BE2C (cell line): ENCODE measurements at places on chromosomes 12 and 14.

- peak; percentile 86 for DNase-seq
These were observed at the start of gene FAIM2 for GRCh38 chr12:49903700-49904423. Gene FAIM2 (minus strand): TSS chr12:49903900. CDS start chr12:49903792, 108 bp downstream.

- no peak for DNase-seq
These were observed 41.7 kb downstream of the NEDD1 start for GRCh38 chr12:96948782-96949181.

DNA sequence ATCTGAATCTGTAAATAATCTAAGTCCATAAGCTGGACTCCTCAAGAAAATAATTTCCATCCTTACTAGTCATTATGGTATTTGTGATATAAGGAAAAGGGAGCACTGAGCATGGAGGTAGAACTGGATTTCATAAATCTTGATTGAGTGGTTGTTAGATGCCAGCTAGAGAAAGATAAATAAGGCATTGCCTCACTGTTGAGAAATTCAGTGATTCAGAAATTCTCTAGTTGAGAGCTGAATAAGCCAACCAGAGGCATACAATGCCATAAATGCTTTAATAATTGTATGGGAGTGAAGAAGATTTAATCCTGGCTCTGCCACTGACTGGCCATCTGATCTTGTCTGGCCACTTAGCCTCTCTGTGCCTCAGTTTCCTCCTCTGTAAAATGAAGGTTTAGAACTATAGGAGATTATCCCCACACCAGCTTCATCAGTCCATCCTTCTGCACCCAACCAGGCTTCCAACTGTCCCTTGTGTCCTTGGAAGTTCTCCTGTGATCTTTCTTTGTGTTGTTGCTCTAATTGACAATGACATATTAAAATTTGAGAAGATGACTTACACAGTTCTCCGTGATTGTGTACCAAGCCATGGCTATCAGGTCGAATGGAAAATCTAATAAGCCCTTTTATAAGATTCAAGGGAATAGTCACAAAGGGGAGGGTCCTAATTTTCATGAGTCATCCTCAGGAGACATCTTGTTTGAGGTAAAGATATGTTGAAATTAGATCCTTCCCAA lies 394.3 kb downstream of the EGLN3 start:
- peak; percentile 34 for DNase-seq

DNA sequence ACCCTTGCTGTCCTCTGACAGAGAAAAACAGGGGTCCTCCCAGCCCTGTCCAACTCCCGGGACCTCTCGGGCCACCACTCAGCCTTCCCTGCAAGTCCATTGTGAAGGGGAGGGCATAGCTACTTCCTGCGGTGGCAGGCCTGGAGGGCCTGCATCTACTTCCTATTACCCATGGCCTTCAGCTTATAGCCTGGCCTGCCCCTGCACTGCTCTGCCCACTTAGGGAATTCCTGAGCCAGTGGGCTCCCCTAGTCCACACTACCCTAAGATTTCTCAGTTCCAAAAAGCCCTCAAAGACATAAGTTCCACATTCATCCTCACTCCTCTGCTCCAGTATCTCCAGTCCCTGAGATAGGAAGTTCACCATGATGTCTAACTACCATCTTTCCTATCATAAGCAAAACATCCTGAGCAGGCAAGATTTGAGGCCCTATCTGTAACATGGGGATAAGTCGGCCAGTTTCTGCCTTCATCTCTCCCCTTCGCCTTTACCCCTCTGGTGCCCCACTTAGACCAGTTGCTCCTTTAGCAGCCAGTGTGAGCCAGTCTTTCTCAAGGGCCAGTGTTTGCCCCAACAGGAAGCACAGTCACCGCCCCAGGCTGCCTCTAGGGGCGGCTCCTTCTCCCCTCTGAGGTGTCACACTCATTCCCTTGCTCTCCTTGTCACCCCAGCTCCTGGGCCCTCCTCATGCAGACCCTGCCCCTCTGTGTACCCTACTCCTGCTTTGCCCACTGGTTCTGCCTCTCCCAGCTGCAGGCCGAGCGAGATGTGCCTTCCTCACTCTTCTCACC lies 10.9 kb downstream of the HDAC7 start:
- no peak for DNase-seq

- peak; percentile 68 for DNase-seq
These were observed 500 bp downstream of the GPR137C start for GRCh38 chr14:52553002-52553670.

GRCh38 chr12:68832504-68832867 lies 24.5 kb downstream of the MDM2 start:
- DNase-seq: no peak

- DNase-seq: no peak
These were observed 76.4 kb downstream of the FOXN4 start for GRCh38 chr12:109232731-109233130.

GRCh38 chr12:75660107-75660530 lies 148.7 kb upstream of the KRR1 start:
- DNase-seq: no peak

- DNase-seq: no peak
These were observed 75.2 kb upstream of the MYL2 start for GRCh38 chr12:110995615-110996014.

DNA sequence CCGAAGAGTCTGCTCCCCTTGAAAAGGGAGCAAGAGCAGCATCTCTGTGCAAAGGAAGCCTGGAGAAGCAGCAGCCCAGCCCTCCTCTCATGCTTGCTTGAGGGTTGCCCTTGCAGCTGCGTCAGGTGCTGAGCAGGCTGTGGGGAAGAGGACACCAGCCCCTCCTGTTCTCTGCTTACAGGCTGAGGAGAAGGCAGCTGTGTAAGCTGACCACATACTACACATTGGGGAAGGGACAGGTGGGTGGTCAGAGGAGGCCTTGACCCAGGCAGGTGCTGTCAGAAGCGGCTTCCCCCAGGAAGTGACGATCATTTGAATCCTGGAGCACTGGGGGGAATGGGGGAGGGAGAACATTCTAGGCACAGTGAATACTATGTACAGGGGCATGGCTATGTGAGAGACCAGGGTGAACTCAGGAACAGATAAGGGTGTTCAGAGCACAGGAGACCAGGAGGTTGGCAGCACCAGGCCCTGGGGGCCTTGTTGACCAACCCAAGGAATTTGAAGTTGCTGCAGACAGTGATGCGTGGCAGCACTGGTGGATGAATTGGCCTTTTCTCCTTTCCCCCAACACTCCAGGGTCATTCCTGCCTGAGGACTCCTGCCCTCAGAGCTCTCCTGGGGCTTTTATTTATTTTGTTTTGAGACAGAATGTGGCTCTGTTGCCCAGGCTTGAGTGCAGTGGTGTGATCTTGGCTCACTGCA lies 2.7 kb upstream of the KLC1 start:
- no peak for DNase-seq

- DNase-seq: no peak
These were observed 111.9 kb downstream of the CCDC60 start for GRCh38 chr12:119446459-119446858.

DNA sequence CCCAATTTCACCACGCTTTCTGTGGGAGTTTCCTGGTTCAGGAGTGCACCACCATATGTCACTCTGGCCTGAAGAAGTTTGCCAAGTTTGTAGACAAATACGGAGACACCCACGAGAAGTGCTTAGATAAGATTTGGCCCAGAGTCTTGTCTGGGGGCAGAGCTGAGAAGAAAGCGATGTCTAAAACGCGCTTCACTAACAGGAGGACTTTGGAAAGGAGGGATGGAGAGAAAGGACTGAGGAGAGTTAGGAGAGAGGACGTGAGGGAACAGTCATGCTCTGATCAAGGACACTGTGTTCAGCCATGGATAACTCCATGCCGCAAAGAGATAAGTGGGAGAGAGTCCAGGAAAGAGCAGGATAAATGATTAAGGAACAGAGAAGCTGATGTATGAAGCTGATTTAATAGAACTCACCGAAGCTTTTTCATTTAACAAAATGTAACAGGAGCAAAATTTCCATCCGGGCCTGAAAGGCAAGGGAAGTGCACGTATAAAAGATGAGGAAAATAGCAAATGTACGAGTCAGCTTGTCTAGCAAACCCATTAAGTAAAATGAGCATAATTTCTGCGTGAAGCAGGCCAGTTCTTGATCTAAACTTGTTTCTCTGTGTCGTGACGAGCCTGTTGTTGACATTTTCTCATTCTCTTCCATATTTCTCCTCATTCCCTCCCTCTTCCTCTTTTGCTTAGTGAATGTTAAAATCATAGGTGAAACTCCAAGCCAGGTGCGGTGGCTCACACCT lies 23.4 kb upstream of the MAP3K9 start:
- DNase-seq: no peak

GRCh38 chr14:88209273-88209672 lies 113.8 kb downstream of the KCNK10 start:
- DNase-seq: no peak

- no peak for DNase-seq
These were observed 7.5 kb downstream of the TBK1 start for GRCh38 chr12:64459394-64459891.

DNA sequence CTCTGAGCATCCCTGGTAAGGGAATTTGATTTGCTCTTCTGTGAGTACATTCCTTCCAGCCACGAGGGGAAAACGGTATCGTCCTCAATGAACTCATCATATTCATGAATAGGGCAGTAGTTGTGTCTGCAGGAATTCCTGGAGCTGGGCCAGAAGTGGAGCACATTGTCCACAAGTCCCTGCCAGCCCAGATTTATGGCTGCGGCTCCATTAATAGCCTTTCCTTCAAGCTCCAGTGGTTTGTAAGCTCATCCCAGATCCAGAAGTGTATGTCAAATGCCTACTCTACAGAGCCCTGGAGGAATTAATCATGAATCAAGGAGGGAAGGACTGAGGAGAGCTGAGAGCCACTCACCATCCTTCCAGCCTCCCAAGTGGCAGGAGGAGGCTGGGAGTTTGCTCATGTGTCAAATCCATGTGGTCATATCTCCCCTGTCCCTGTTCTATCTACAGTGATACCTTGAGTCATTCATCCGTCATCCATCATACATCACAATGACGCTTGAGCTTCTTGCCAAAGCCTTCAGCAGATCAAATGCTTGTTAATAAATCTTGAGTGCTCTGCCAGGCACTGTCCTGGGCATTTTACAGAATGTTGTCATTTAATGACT lies 65.5 kb downstream of the SVOP start:
- DNase-seq: peak; percentile 86

GRCh38 chr14:100408350-100409002 lies 85.3 kb downstream of the SLC25A47 start:
- no peak for DNase-seq

DNA sequence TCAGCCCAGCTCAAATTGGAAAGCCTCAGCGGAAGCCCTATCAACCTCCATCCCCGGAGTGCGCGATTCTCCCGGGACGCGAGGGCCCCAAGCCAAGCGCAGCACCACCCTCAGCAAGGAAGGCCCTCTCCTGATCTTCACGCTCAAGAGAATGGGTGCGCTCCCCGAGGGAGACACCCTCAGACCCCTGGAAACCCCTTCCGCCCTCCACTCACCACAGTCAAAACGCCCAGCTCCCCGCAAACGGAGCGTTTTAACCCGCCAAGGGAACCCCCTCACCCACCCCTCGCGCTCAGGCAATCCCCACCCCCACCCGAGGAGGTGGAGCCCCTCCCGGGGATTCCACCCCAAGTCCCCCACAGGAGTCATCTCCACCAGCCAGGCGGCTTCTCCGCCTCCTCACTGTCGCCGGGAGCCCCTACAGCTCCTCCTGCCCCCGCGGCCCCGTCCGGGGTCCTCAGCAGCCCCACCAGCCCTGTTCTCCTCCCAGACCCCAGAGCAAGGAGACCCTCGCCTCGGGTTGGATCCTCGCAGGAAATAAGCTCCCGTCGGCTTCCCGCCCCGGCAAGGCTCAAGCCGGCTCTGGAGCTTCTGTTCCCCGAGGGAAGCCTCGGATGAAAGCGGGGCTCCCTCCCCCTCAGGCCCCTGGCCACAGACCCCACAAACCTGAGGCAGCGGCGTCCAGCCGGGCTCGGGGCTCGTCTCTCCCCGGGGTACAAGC lies 507 bp downstream of the BAZ2A start:
- no peak for DNase-seq

DNA sequence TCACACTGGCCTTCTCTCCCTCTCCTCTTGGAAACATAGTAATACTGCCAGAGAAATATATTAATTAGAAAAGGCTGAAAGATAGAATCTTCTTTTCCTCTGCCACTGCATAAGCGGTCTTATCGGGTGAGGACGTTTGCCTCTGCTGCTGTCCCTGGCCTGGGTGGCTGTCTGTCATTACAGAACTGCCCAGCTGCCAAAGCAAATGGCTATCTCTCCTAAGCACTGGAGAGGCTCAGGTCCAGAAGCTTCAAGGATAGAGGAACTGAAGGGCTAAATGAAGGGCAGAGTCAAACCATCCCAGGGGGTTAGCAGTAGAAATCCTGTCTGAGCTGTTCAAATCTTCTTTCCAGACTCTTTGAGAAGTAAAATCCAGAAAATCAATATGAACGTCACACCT lies 198.6 kb upstream of the CAND1 start:
- DNase-seq: no peak

DNA sequence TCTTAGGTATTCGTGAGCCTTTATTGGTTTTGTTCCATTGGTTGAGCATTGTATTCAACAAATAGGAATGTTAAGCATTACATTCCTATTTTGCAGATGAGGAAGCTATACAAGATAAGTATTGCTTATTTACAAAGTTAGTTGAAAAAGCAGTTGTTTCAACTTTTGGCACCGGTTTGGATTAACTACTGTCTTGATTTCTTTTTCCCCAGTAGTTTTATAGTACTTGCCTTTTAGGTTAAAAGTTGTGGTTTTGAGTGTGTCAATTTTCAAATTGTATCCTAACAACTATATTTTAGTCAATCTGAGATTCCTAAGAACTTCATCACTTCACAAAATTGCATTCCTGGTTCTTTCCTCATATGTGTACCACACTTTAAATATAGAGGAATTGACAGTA lies 23.8 kb upstream of the MBIP start:
- DNase-seq: no peak

- peak; percentile 54 for DNase-seq
These were observed 170.5 kb downstream of the NDUFA12 start for GRCh38 chr12:94832780-94833681.

- DNase-seq: no peak
These were observed 72.8 kb downstream of the ZNF664 start for GRCh38 chr12:124045671-124046455.

DNA sequence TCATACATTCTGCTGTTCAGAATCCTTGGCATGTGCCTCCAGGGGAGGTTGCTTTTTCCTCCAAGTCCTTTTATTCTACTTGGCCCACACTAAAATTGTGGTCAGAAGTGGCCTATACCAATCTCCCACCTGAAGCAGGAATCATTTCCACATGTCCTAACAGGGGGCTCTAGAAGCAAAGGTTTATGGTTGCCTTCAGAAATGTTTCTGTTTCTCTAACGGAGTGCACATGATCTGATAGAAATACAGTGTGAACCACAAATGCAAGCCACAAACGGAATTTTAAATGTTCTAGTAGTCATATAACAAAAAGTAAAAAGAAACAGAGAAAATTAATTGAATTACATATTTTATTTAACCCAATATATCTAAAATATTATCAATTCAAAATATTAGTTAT lies 4.0 kb downstream of the PTGER2 start:
- no peak for DNase-seq

GRCh38 chr12:32777159-32777558 lies 21.5 kb upstream of the YARS2 start:
- no peak for DNase-seq

- no peak for DNase-seq
These were observed 126.5 kb downstream of the PDE3A start for GRCh38 chr12:20494851-20495250.
